Type B pancreatic cell (in vitro differentiated cells): ENCODE measurements at places on chromosomes 5 and 9.

DNA sequence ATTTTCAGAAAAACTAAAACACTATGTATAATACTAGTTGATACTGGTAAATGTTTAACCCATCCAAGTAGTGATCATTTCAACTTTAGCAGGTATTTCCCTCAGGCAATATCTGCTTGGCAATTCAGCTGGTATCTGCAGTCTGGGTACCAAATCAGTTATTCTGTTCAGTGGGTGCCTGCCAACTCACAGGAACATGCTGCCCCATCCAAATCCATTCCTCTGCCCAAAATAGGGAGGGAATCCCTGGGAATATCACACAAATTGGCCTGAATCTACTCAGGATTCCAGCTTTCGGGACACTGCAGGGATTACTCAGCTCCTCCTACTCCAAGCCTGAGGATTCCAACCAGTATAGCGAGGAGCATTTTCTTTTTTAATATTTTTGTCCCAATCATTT, 61.7 kb upstream of the PDE4D start:
- DNase-seq = no peak

- DNase-seq = no peak
Measured at GRCh38 chr9:133584559-133585476, 24.4 kb downstream of the FAM163B start.

DNA sequence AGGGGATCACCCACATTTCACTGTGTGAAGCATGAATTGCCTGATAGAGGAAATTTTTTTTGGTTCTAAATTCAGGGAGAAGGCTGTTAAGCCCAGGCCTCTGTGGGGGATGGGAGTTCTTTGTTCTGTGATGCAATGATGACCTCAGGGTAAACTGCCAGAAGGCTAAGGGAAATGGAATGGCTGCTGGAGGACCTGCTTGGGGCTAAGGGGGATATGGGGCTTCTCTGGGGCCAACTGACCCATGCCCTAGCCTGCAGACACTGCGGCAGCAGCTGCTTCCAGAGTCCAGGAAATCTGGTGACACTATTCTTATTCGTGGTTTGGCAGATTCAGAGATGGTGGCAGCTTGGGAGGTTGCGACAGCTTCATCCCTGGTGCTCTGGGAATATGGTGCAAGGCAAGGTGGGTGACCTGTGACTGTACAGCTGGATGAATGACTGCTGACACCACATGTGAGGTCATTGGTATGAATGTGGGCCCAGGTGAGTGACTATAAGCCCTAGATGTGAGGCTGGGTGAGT, 30.3 kb downstream of the VCP start:
- no peak for DNase-seq

- no peak for DNase-seq
Measured at GRCh38 chr9:130543859-130544258, 35.5 kb upstream of the FUBP3 start.

DNA sequence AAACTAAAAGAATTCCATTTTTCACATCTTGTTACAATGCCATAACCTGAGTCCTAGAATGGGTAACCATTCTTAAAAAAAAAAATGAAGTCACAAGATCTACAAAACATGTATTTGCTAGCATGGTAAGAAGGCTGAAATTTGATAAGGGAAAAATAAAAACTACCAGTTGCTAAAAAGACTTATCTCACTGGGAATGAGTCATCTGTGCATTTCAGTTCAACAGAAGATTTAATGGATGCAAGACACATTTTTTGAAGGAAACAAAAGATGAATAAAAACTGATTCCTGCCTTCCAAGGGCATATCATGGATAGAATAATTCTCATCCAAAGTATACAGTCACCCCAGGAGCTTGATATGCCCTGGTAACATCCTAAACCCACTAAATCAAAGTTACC, 47.2 kb downstream of the SGTB start:
- DNase-seq = no peak

DNA sequence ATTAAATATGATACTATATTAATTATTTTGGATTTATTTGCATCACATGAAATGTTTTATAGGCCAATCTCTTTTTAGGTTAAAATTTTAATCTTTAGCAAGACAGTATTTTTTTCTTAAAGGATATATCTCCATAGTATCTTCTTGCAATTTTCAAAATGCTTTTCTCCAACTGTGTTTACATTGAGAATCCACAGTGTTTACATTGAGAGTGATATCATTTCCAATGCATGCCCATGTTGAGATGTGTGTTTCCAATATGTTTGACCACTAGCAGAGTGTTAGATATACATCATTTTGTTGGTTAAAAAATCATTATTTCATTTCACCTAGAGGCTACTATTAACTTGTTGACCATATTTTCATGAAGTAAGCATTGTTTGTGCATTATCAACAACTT, 17.3 kb downstream of the VCAN start:
- no peak for DNase-seq

- no peak for DNase-seq
Measured at GRCh38 chr9:101307524-101308213, 77.1 kb downstream of the BAAT start.

- DNase-seq = no peak
Measured at GRCh38 chr9:10928372-10928771, 315.6 kb upstream of the PTPRD start.

- no peak for DNase-seq
Measured at GRCh38 chr5:137923856-137924255, 34.6 kb downstream of the PKD2L2 start.

DNA sequence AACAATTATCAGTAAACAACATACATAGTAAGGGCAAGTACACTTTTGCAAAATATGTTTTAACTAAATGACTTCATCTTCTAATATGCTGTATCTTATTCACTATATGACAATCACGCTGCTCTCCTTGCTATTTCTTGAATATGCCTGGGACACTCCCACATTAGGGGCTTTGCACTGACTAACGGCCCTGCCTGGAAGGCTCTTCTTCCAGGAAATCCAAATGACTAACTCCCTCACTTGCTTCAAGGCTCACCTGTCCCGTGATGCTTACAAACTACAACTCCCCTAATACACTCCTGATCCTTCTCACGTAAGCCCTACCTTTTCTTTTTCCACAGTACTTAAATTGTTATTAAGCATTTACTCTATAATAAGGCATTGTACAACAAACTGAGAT, 10.6 kb downstream of the ERP44 start:
- no peak for DNase-seq

- no peak for DNase-seq
Measured at GRCh38 chr9:5712651-5713390, 83.9 kb downstream of the RIC1 start.

- no peak for DNase-seq
Measured at GRCh38 chr9:85713897-85714296, 27.9 kb downstream of the AGTPBP1 start.
